Activated CD4-positive, alpha-beta memory T cell treated with anti-CD3 and anti-CD28 coated beads, Interleukin-2, amount 10 ng/mL, durations not matched to agents 7 days and 5 days (primary cell): ENCODE measurements at places on chromosomes 5 and 9. TPM values are rescaled to one million over a fixed set of nuclear protein-coding genes. Genes with fewer than 3 reads are reported as not detected.

- DNase-seq = no peak
Measured at GRCh38 chr9:96413302-96414221, 4.6 kb downstream of the ZNF367 start.

GRCh38 chr5:68251386-68251785, 35.8 kb downstream of the PIK3R1 start:
- no peak for DNase-seq

RIGI gene
- total RNA-seq = 32.4 TPM

SPINK7 gene
- total RNA-seq = not detected

DNA sequence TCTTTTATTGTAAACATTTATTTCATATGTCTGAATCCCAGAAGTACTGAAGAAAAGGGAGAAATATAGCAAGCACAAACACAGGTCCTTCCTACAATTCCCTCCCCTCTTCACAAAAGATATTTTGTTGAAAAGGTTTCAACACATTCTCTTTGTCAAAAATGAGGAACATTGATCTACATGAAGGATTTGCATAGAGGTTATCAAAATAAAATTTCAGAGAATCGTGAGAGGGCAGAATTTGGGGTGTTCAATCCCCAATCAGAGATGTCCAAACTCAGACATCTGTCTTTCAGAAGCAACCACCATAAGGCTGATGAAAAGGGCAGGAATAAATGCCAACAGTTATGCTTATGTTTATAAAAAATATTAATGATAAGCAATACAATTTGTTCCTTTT, 69.2 kb downstream of the MARCHF3 start:
- no peak for DNase-seq

GRCh38 chr9:116958881-116959280, 271.8 kb downstream of the TRIM32 start:
- DNase-seq = no peak

CBY3 gene
- total RNA-seq = 0.68 TPM

GTF2H2C gene
- total RNA-seq = 32.4 TPM

GRCh38 chr5:16152601-16153568, 26.7 kb downstream of the MARCHF11 start:
- no peak for DNase-seq

DOK3 gene
- 2.4 TPM for total RNA-seq

DNA sequence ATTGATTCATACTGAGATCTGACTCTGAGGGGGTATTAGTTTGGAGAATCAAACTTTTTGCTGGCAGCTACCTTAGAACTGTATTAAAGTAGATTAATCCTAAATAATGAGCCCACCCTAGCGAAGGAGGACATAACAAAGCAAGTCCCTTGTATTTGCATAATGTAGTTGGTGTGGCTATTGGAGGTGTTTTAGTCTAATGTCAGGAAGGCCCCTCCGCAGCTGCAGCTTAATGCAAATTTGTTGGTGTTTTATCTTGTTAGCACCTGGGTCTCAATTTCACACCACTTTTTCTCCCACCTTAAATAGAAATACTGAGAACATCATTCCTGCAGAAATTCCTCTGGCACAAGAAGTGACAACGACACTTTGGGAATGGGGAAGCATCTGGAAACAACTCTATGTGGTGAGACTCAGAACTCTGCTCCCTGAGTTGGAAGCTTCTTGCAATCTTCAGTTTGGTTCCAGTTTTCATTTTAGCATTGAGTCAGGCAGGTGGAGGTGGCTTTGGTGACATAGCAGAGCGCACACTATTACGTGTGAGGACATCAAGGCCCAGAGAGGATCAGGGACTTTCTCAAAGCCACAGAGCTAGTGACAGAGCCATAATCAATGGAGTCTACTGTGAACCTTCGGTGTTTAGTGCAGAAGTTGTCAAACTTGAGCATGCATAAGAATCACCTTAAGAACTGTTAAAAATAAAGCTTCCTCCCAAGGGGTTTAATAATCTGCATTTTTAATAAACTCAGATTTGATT, 33.9 kb downstream of the DOCK2 start:
- DNase-seq = no peak

- DNase-seq = no peak
Measured at GRCh38 chr5:7983433-7983832, 114.5 kb downstream of the MTRR start.

DNA sequence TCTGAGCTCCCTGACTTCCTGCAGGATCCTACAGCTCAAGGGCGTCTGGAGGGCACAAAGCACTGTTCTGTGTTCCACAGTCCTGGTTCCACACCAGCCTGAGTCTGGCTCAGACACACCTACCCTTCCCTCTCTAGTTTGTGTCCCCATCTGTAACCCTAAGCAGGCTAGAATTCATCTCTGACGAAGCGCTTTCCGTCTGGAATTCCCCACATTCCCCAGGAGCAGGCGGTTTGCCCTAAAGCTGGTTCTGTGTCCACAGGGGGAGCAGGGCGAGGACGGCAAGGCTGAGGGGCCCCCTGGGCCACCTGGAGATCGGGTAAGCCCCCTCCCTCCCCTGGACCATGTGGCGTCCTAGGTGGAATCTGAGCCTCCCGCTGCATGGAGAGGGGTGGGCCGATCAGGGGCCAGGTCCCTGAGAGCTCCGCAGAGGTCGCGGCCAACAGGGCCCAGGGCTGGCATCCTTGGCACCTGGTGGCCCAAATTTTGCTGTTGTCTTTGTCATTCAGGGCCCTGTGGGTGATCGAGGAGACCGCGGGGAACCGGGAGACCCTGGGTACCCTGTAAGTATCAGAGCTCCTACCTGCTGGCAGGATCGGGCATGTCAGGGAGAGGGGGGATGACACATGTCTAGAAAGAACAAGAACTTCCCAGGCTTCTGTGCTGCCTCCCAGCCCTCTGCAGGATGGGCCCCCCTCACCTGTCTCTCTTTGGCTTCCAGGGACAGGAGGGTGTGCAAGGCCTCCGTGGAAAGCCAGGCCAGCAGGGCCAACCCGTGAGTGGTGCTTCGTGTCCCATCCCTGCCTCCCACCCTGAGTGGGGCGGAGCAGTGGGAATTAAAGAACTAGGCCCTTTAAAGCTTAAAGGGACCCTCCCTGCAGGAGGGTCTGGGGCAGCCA, 34.5 kb upstream of the ORM1 start:
- DNase-seq = no peak

DNA sequence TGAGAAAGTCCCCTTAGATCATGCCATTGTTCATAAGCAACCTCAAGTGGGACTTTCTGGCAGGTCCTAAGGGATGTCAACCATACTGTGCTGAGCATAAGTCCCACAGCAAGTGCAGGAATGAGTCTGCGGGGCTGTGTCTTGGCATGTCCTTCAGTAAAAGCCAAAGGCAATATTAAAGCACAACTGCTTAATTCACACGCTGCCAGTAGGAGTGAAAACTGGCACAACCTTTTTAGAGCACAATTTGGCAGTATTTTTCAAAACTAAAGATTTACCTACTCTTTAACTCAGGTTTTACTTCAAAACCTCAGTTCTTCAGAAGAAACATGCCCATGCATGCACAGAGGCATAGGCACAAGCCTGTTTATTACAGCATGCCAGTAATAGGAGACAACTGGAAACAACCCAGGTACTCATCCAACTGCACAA, 24.4 kb upstream of the SMAD5 start:
- DNase-seq = no peak

- DNase-seq = no peak
Measured at GRCh38 chr5:56006094-56006493, 11.3 kb upstream of the IL6ST start.

DNA sequence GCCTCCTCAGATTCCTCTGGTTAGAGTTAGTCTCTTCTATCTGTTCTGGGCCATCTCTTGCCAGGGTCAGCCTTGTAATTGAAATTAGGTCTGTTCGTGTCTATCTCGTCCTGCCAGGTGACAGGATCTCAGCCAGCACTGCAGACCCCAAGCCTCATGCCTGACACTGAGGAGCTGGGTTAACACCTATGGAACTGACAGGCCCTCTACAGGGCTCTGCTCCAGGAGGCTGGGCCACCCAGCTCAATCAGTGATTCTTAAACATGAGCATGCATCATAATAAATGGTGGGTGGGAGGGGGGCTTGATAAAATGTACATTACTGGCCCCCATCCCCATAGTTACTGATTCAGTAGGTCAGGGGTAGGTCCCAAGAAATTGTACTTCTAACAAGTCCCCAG, 103.4 kb downstream of the PSD2 start:
- no peak for DNase-seq

ZFP2 gene
- total RNA-seq = 0.15 TPM

SOHLH1 gene
- total RNA-seq = not detected

GRCh38 chr5:83044926-83045325, 32.3 kb downstream of the TMEM167A start:
- DNase-seq = no peak

RGS7BP gene
- total RNA-seq = not detected

DNA sequence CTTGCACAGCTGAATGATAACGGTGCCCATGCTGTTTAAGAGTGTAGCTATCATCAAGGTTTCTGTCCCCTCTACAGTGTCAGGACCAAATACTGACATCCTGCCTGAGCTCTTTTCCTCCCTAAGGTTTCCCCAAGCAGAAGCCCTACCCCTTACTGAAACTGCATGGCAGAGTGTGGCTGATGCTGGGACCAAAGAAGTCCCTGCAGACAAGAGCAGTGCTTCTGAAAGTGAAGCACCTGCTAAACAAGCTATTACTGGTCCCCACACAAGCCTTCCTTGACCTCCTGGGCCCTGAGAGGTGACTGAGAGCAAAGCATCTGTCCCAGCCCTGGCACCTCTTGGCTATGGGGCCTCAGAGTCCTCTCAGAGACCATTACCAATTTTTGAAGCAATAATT, 56.1 kb downstream of the CFAP90 start:
- no peak for DNase-seq

EIF4E1B gene
- total RNA-seq = not detected

DNA sequence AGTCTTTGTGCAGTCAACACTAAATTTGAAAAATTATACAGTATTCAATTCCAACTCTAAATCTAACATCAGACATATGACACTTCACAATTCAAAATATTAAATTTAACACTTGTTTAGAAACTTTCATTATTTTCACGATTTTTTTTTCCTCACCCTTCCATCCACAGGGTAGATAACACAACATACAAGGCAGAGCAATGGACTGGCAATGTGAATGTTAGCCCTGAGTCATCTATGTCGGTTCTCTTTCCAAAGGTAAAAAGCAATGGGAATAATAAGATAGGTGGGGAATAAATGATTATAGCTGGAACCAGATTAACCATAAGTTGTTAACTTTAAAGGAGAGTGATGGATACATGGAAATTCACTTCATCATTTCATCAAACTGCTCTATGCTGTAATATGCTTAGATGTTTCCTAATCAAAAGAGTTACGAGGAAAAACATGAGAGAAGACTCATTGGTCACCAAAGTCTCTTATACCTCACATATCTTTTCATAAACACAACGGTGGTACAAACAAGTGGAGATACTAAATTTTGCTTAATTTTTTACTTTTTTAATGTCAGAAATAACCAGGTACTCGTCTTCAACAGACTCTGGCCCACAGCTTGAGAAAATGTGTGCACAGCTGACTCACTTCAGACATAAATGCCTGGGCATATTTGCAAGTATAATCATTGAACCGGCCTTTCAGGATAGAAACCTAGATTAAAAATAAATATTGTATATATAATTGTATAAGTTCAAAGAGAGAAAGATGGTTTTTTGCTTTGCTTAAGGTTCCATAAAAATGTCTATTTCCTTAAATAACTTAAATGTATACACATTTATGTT, 23.0 kb downstream of the RFX3 start:
- no peak for DNase-seq

CYSTM1 gene
- total RNA-seq = 22.3 TPM

DNA sequence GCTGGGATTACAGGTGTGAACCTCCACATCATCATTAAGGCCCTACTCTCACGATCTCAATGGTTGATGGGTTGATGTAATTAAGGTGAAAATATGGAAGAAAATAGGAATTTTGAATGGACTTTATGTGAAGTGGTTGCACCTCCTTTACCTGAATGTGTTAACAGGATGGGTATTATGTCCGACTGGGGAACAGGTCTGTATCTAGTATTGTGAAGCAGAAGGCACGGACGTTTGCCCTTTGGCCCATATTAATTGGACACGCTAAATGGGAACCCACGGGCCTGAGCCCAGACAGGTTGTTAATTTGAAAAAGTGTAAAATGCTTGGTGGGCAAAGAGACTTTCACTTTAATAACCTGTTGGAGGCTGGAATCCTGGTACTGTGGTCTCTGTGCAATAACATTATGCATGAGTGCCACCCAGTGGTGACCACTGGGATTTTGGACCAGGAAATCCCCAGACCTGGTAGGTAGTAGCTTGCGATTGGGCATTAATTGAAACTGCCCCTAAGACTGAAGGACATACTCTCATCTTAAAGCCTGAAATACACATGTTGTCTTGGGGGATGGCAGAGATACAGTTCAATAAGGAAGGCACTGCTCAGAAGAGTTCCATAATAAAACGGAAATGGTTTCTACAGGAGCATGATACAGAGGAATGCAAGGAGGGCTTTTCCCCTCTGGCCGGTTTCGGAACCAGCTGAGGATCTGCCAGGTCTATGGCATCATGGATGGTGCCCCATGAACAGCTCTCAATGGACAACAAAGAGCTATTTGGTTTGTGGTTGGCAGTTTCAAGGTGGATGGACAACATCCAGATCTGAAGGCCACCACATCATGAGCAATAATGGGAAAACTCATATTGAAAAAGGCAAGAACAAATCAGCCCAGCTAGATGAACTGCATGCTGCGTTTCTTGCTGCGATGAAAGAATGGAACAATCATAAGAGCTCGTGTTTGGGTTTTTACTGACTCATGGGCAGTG, 26.2 kb upstream of the BICD2 start:
- peak; percentile 79 for DNase-seq

GRCh38 chr5:68565427-68565826, 349.9 kb downstream of the PIK3R1 start:
- DNase-seq = no peak

GRCh38 chr5:30001826-30002225, 1191.7 kb upstream of the CDH6 start:
- no peak for DNase-seq

- DNase-seq = no peak
Measured at GRCh38 chr5:36395260-36395659, 93.6 kb upstream of the RANBP3L start.

GRCh38 chr5:123217173-123217572, 128.1 kb downstream of the PRDM6 start:
- DNase-seq = no peak

GRCh38 chr9:121871431-121872025, 220.1 kb downstream of the DAB2IP start:
- DNase-seq = no peak

- no peak for DNase-seq
Measured at GRCh38 chr9:90803860-90804593, 2.4 kb downstream of the SYK start.

RPL37 gene
- 1,494 TPM for total RNA-seq

DNA sequence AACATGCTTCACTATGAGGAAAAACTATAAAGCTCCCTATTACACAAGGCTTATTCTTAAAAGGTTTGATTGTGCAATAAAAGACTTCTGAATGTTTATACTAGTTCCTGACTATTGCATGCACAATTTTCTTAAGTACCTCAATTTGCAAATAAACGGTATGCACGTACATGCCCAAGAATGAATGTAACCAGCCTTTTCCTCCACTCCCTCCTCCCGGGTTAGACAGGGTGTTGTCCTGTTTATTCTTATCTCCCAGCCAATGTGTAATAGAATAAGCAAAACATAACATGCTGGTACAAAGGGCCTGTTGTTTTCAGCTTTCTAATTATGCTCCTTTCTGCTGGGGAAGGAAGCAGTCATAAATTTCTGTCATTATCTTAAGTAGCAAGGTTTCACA, 79.1 kb downstream of the AOPEP start:
- DNase-seq = no peak

GRCh38 chr5:143694357-143694756, 117.6 kb upstream of the HMHB1 start:
- no peak for DNase-seq
